ENCODE measurements at places on chromosomes 5 and 9. TPM values are rescaled to one million over a fixed set of nuclear protein-coding genes. Genes with fewer than 3 reads are reported as not detected.

DNA sequence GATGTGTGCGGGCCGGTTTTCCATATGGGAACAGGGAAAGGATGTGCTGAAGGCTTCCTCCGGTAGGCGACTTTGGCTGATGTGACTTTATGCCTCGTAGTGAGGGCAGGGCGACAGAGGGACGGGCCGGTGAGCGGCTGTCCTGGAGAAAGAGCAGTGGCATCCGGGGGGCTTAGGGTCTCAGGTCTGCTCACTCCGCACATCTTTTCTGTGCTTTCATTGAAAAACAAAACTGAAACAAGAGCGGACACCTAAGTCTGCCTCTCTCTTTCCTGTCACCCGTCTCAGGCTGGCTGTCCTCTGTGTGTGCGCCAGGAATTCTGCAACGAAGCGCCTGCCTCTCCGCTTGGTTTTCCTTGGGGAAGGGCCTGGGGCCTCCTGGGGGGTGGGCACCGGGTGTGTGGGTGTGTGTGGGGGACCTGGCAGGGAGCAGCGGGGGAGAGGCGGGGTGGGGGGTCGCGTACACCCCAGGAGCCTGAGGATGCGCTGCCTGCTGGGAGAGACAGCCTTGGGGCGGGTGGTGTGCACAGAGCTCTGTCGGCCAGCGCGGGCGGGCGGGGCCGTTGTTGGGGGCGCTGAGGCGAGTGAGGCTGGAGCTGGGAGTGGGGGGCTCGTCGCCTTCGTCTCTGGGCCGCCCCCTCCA lies 580 bp upstream of the PRRX2 start:
- H3K27ac ChIP-seq, result no peak overlapping the region
- H3K36me3 ChIP-seq, result no peaks in the 10 kb centered on the region
- DNase-seq, result no peak
- H3K4me1 ChIP-seq, result no peaks in the 10 kb centered on the region

DNA sequence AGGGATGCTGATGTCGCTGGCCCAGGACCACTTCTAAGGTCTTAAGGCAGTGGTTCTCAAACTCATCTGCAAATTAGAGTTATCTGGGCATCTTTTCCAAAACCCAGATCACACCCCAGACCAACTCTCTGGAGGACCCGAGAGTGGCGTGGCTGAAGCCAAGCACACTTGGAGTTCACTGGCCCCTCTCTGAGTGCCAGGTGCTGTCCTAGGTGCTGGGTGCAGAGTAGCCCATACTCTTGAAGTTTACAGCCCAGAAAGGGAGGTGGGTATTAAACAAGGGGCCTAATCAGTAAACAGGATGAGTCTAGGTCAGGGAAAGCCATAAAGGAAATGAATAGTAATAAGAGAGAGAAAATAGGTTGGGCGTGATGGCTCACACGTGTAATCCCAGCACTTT lies 17.6 kb downstream of the CAMK2A start:
- no peak overlapping the region for H3K4me3 ChIP-seq
- no peaks in the 10 kb centered on the region for H3K4me1 ChIP-seq
- no peaks in the 10 kb centered on the region for H3K36me3 ChIP-seq
- DNase-seq, result no peak

Gene HTR1A
- not detected for total RNA-seq

Gene ENG
- 8.8 TPM for total RNA-seq

Gene PCDHB9
- not detected for total RNA-seq

- H3K36me3 ChIP-seq, result no peaks in the 10 kb centered on the region
- H3K27ac ChIP-seq, result no peak overlapping the region
- no peak overlapping the region for H3K4me3 ChIP-seq
Observed at GRCh38 chr5:91170266-91170665, 212.9 kb downstream of the ARRDC3 start.

DNA sequence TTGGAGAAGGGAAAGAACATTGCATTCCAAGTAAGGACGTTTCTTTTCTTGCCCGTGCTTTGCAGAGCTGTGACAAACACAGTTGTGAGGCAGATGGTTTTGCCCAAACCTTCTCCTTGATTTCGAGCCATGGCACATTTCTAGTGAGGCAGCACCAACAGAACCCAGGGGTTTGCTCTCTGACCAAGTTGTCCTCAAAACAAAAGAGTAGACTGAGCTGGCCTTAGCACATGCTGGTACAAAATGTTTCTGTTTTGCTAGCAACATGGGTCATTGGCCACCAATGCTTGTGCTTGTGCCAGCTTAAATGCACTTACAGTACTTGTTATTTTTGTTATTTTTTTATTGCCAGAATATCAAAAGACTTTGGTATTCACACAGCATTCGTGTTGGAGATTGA lies 328.8 kb downstream of the GADD45G start:
- no peaks in the 10 kb centered on the region for H3K36me3 ChIP-seq
- H3K4me1 ChIP-seq, result peaks cover 4% of the 10 kb centered on the region

GRCh38 chr5:179825655-179826182 lies 5.0 kb downstream of the SQSTM1 start:
- H3K27ac ChIP-seq, result no peak overlapping the region
- peaks cover 72% of the 10 kb centered on the region for H3K36me3 ChIP-seq
- DNase-seq, result no peak
- no peak overlapping the region for H3K4me3 ChIP-seq
- H3K27me3 ChIP-seq, result no peaks in the 10 kb centered on the region
- peaks cover 4% of the 10 kb centered on the region for H3K4me1 ChIP-seq

DNA sequence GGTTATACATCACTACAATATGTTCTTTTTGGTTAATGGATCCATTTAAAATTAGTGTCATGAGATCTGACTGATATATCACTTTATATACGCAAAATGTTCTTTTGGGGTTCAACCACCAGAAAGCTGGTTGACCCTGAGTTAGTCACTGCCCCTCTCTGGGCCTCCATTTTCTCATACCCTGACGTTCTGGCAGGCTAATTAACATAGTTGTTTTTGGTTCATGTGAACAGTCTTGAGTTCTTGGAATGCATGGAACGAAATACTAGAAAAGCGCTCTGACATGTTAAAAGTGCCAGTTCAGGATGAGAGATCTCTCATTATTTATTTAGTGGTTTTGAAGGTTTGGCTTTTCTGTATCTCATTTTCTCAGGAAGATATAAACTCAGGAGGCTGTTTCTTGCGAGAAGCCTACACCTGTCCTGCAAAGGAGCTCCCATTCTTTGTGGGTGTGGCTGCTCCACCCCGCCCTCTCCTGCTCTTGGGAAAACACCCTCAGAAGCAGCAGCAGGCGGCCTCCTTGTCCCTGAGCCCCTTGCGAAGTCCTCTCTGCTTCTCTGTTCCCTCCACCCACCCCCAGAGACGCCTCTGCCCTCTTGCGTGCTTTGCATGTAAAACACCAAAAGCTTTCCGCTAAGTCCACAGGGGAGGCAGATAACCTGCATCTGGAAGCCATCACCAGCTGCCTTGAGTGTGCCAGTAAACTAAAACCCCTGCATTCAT lies 302.4 kb upstream of the PANK3 start:
- no peak overlapping the region for H3K27ac ChIP-seq
- DNase-seq, result no peak
- H3K4me3 ChIP-seq, result no peak overlapping the region
- no peaks in the 10 kb centered on the region for H3K36me3 ChIP-seq
- H3K4me1 ChIP-seq, result no peaks in the 10 kb centered on the region
- H3K27me3 ChIP-seq, result no peaks in the 10 kb centered on the region

DNA sequence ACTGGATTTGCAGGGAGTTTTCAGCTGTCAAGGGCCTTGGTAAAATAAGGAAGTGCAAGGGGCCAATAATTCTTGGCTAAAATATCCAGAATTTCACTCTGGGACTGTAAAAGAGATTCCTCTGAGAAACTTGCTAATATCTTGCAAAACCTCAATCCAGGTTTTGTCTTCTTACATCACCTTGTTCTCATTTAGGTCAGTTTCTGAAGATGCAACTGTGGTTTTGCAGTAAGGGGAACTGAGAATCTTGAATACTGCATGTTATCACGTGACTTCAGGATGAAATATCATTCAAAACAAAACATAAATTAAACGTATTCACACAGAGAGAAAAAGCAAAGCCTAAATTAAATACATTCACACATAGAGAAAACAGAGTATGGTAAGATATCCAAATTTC lies 35.0 kb upstream of the RIC1 start:
- H3K27me3 ChIP-seq, result no peaks in the 10 kb centered on the region
- H3K36me3 ChIP-seq, result no peaks in the 10 kb centered on the region
- no peaks in the 10 kb centered on the region for H3K4me1 ChIP-seq
- no peak overlapping the region for H3K27ac ChIP-seq

- no peaks in the 10 kb centered on the region for H3K27me3 ChIP-seq
- H3K27ac ChIP-seq, result no peak overlapping the region
- no peak overlapping the region for H3K4me3 ChIP-seq
- H3K36me3 ChIP-seq, result no peaks in the 10 kb centered on the region
- peak; percentile 35 for DNase-seq
Observed at GRCh38 chr9:70111042-70111602, 67.5 kb downstream of the MAMDC2 start.

Measured in T-cell (primary cell).